ENCODE measurements at places on chromosomes 1 and 21.

- DNase-seq, result peak; percentile 20
Observed at GRCh38 chr21:45393021-45393420, 11.9 kb upstream of the COL18A1 start.

DNA sequence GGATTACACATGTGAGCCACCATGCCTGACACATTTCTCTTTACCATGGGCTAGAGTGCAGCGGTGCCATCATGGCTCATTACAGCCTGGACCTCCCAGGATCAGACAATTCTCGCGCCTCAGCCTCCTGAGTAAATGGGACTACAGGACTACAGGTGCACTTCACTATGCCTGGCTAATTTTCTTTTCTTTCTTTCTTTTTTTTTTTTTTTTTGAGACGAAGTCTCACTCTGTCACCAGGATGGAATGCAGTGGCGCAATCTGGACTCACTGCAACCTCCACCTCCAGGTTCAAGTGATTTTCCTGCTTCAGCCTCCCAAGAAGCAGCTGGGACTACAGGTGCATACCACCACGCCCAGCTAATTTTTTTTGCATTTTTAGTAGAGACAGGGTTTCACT is 14.8 kb upstream of the KIF1B start:
- DNase-seq, result no peak

GRCh38 chr21:33510826-33511225 is 19.3 kb upstream of the DNAJC28 start:
- DNase-seq, result no peak

- peak; percentile 56 for DNase-seq
Observed at GRCh38 chr1:228309326-228310067, 97.1 kb downstream of the TRIM11 start.

- no peak for DNase-seq
Observed at GRCh38 chr1:235295902-235296350, 32.1 kb downstream of the ARID4B start.
